ENCODE measurements at places on chromosomes 11 and 22. TPM values are rescaled to one million over a fixed set of nuclear protein-coding genes. Genes with fewer than 3 reads are reported as not detected.

Gene TEAD1
- total RNA-seq: 41.9 TPM

Gene BTBD18
- total RNA-seq: not detected

Gene NCAM1
- total RNA-seq: 895 TPM

Gene TRIM49
- total RNA-seq: not detected

Gene GUCY1A2
- 186 TPM for total RNA-seq

Gene MRGPRF
- total RNA-seq: not detected

All from parietal lobe (tissue), 2 donors.